ENCODE measurements at places on chromosomes 5 and 9. TPM values are rescaled to one million over a fixed set of nuclear protein-coding genes. Genes with fewer than 3 reads are reported as not detected.

GRCh38 chr5:147887026-147887627, 8.6 kb downstream of the SCGB3A2 start:
- no peak for DNase-seq

DNA sequence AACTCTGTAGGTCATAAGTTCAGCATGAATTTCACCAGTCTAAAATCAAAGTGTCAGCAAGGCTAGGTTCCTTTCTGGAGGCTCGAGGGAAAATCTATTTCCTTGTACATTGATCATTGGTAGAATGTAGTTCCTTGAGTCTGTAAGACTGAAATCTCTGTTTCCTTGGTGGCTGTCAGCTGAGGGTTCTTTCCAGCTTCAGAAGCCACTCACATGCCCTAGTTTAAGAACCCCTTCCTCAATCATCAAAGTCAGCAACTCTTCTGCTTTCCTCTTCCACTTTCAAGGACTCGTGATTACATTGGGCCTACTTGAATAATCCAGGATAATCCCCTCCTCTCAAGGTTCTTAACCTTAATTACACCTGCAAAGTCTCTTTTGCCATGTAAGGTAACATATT, 4.9 kb upstream of the SCAMP1 start:
- DNase-seq = no peak

DNA sequence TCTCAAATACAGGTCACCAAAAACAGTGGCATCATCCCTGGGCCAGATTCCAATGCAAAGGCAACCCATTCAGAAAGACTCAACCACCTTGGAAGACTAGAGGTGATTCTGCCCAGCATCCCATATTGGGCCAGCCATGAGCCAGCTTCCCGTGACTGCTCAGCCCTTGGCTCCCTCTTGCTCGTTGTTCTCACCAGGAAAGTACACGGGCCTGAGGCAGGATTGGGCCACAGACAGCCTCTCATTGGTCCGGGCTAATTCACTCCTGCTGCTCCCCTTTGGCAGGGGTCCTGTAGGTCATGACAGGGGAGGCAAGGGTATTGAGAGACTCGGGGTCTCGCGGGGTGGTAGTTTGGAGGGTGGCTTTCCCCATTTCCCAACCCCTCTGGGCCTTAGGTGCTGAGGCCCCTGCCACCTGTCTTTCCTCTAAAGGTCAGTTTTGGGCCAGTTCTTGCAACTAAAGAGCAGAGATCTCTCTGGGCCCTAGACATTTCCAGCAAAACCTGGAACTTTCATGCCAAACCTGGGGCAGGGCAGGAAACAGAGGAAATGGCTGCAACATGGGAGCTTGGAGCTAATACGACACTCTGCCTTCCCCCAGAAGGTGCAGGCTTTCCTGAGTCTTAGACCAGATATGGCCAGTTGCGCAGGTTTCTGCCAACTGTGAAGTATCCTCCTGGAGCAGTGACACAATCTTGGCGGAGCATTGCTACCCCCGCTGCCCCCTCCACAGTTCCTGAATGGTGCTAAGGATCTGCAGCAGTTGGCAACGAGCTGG, 22.0 kb upstream of the FGFR4 start:
- no peak for DNase-seq

- DNase-seq = no peak
Measured at GRCh38 chr9:95903398-95903797, 27.9 kb downstream of the ERCC6L2 start.

Gene MYOZ3
- not detected for total RNA-seq
